ENCODE measurements at places on chromosomes 16 and 17. TPM values are rescaled to one million over a fixed set of nuclear protein-coding genes. Genes with fewer than 3 reads are reported as not detected.

DNA sequence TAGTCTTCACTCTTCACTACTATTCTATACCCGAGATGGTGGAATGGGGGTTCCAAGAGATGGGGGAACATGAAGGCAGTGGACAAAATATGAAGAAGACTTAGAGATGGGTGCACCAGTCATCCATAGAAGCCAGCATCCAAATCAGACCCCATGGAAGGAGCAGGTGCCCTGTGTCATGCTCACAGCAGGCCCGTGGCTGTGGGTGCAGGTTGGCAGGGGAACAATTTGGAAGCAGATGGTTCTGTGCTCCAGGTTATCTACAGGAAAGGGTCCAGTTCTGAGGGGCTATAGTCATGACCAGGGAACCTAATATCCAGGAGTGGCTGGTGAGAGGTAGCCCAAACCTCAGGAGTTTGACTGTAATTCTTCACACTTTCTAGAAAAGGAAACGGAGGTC is 9.6 kb upstream of the LPCAT2 start:
- peaks cover 2% of the 10 kb centered on the region for H3K27me3 ChIP-seq
- H3K4me3 ChIP-seq, result no peak overlapping the region
- H3K27ac ChIP-seq, result no peak overlapping the region
- peaks cover 17% of the 10 kb centered on the region for H3K4me1 ChIP-seq

DNA sequence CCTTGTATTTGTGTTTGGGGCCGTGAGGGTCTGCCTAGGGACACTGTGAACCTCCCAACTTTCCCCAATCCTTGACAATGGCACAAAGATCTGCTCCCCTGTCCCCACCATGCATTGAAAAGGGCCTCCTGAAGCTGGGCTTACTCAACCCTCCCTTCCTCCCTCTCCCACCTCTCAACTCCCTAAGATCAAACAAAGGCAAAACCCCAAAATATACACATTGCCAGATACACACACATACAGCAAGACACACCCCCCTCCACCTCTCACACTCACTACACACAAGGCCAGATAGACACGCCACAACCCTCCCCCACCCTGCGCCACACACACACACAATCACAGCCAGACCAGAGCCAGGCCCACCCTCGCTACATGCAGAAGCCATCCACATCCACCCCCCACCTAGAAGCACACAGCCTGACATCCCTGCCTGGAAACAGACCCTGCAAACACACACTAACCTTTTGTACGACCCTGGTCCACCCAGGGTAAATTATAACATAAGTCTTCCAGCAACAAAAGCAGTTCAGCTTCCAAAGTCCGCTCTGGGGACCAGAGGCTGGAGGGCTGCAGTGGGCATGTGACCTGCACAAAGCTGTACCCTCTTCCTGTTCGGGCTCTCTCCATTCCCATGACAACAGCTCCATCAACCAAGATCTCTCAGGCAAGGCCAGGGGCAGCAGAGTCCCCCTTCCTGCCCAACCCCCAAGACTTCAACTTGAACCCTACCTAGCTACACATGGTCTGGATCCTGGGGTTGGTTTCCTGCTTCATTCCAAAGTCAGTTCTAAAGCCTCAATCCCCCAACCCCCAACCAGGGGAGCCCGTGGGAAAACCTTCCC is 1.9 kb downstream of the PCGF2 start:
- H3K4me3 ChIP-seq, result peak overlapping the region; percentile 63
- peaks cover 42% of the 10 kb centered on the region for H3K4me1 ChIP-seq
- H3K27me3 ChIP-seq, result peaks cover 23% of the 10 kb centered on the region

- peaks cover 2% of the 10 kb centered on the region for H3K27me3 ChIP-seq
- peak overlapping the region; percentile 98 for H3K27ac ChIP-seq
- peak overlapping the region; percentile 72 for H3K4me3 ChIP-seq
- no peak for DNase-seq
Observed at GRCh38 chr17:57439651-57440050, 183.3 kb downstream of the MSI2 start.

- no peak overlapping the region for H3K27ac ChIP-seq
- no peaks in the 10 kb centered on the region for H3K36me3 ChIP-seq
- no peaks in the 10 kb centered on the region for H3K27me3 ChIP-seq
- no peak for DNase-seq
- no peak overlapping the region for H3K4me3 ChIP-seq
- no peaks in the 10 kb centered on the region for H3K4me1 ChIP-seq
Observed at GRCh38 chr17:15194859-15195277, 70.3 kb downstream of the PMP22 start.

DNA sequence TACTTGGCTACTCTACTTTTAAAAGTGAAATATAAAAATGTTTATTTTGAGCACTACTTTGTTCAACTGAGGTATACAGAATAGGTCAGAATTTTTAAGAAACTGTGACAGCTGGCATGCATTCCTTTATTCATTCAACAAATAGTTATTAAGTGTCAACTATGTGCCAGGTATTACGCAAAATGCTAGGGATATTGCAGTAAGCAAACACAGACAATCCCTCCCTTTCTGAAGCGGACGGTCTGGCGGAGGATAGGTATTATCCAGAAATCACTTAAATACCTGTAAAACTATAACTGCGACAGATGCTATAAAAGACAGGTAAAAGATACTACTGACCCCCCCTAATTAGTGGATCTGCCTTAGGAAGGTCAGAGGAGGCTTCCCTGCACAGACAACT is 26.1 kb downstream of the METTL16 start:
- no peak overlapping the region for H3K4me3 ChIP-seq
- H3K27me3 ChIP-seq, result no peaks in the 10 kb centered on the region
- no peak for DNase-seq
- H3K4me1 ChIP-seq, result peaks cover 7% of the 10 kb centered on the region

- H3K36me3 ChIP-seq, result no peaks in the 10 kb centered on the region
- no peaks in the 10 kb centered on the region for H3K27me3 ChIP-seq
- no peaks in the 10 kb centered on the region for H3K4me1 ChIP-seq
- H3K4me3 ChIP-seq, result no peak overlapping the region
- H3K27ac ChIP-seq, result no peak overlapping the region
- no peak for DNase-seq
Observed at GRCh38 chr16:10081201-10081940, 100.9 kb downstream of the GRIN2A start.

- no peaks in the 10 kb centered on the region for H3K4me1 ChIP-seq
- peaks cover 34% of the 10 kb centered on the region for H3K27me3 ChIP-seq
- H3K4me3 ChIP-seq, result no peak overlapping the region
- no peak for DNase-seq
- no peak overlapping the region for H3K27ac ChIP-seq
- H3K36me3 ChIP-seq, result no peaks in the 10 kb centered on the region
Observed at GRCh38 chr17:34614698-34615097, 35.3 kb downstream of the TMEM132E start.

DNA sequence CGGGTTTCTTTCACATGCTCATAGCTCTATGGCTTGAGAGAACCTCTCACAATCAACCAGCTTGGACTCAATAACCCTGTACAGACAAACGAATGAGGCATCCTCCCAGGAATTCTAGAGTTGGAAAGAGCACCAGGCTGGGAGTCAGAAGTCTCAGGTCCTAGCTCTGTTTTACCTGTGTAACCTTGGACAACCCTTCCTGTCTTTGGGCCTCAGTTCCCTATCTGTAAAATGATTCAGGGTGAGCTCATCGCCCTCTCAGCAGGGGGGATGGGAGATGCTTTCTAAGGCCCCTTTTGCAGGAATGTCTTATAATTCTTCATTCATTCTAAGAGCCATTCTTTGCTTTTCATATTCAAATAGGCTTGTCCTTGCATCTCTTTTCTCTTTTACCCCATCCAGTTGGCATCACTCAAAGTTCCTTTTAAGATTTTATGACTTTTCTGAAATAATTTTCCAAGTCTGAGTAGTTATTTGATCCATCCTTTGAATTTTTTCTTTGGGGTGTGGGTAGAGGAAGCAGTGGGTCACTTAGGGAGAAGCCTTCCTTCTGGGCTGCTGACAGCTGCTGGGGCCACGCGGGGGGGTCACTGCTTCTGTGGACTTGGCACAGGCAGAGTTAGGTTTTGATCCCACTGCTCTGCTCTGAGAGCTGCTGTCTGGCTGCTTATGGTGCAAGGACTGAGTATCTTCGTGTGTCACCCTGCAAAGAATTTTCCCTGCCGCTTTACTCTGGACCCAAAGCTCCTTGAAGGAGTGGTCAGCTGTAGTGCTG is 102.7 kb downstream of the UTP18 start:
- DNase-seq, result no peak
- peaks cover 14% of the 10 kb centered on the region for H3K4me1 ChIP-seq
- no peaks in the 10 kb centered on the region for H3K36me3 ChIP-seq

GRCh38 chr16:3580686-3581085 is 3.5 kb upstream of the NLRC3 start:
- H3K27me3 ChIP-seq, result no peaks in the 10 kb centered on the region
- DNase-seq, result no peak
- H3K36me3 ChIP-seq, result peaks cover 7% of the 10 kb centered on the region

GRCh38 chr16:55271945-55272513 is 52.0 kb upstream of the IRX6 start:
- no peaks in the 10 kb centered on the region for H3K36me3 ChIP-seq
- no peaks in the 10 kb centered on the region for H3K4me1 ChIP-seq
- no peak overlapping the region for H3K27ac ChIP-seq
- no peak for DNase-seq
- no peak overlapping the region for H3K4me3 ChIP-seq

- no peak for DNase-seq
- peaks cover 8% of the 10 kb centered on the region for H3K27me3 ChIP-seq
- H3K27ac ChIP-seq, result no peak overlapping the region
- H3K4me1 ChIP-seq, result no peaks in the 10 kb centered on the region
- no peaks in the 10 kb centered on the region for H3K36me3 ChIP-seq
- H3K4me3 ChIP-seq, result no peak overlapping the region
Observed at GRCh38 chr16:82715833-82716232, 89.1 kb downstream of the CDH13 start.

The KRTAP4-4 gene
- total RNA-seq, result not detected

DNA sequence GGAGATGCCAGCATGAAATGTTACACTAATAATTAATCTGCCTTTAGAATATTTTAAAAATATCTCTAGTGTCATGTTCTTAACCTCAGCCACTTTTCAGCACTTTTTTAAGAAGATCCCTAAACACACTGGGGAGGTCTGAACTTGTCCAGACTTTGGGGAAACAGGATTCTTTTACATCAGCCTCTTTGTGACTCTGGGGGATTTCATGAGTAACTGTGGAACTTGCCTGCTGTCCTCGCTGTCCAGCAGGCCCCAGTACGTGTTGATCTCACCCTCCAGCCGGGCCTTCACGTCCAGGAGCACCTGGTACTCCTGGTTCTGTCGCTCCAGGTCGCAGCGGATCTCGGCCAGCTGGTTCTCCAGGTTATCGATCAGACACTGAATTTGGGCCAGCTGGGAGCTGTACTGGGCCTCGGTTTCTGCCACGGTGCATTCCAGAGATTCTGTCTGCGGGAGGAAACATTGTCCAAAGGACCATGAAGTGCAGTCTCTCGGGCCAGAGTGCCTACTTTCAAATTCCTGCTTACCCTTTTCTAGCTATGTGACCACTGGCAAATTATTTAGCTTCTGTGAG is 5.5 kb downstream of the KRT40 start:
- no peak overlapping the region for H3K27ac ChIP-seq
- H3K4me1 ChIP-seq, result no peaks in the 10 kb centered on the region
- peaks cover 7% of the 10 kb centered on the region for H3K27me3 ChIP-seq
- H3K36me3 ChIP-seq, result no peaks in the 10 kb centered on the region
- no peak overlapping the region for H3K4me3 ChIP-seq

- H3K27ac ChIP-seq, result peak overlapping the region; percentile 18
- peaks cover 11% of the 10 kb centered on the region for H3K36me3 ChIP-seq
- H3K27me3 ChIP-seq, result no peaks in the 10 kb centered on the region
- H3K4me3 ChIP-seq, result no peak overlapping the region
- DNase-seq, result no peak
Observed at GRCh38 chr17:57523926-57524632, 221.0 kb downstream of the CCDC182 start.

DNA sequence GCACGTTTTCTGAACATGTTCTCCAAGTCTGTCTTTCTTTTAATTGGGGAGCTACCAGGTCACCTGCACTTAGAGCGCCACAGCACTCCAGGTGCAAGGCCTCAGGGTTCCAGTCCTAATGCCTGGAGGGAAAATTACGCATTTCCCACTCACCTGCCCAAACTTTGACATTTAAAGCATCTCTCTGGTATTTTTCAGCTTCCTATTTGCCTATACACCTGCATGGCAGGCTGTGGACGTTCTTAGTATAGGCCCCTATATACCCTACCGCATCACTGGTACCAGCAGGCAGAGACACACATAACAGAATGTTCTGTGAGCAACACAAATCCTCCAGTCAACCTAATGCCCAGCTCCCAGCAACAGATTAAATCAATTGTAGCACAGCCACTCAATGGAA is 213.3 kb downstream of the MRTFB start:
- H3K4me3 ChIP-seq, result no peak overlapping the region
- H3K27me3 ChIP-seq, result peaks cover 6% of the 10 kb centered on the region
- DNase-seq, result no peak
- peaks cover 2% of the 10 kb centered on the region for H3K36me3 ChIP-seq

- DNase-seq, result no peak
- no peak overlapping the region for H3K4me3 ChIP-seq
- peaks cover 5% of the 10 kb centered on the region for H3K27me3 ChIP-seq
- no peak overlapping the region for H3K27ac ChIP-seq
Observed at GRCh38 chr16:84414789-84415326, 46.5 kb downstream of the ATP2C2 start.

DNA sequence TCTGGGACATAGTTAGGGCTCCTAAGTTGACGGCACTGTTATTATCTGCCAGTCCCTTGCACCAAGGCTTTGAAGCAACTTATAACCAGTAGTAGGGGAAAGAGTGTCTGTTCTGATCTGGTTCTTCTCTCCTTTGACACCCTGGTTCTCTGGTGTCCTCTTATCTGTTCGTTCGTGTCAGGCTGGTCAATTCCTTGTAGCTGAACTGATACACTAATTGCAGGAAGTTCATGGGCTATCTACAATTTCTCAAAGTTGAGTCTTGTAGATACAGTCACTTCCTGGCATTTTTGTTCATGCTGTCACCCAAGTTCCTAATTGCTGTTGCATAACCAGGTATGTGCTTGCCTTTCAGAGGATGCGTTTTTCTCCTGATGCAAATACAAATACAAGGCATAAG is 17.3 kb upstream of the MYO1D start:
- DNase-seq, result no peak
- no peak overlapping the region for H3K27ac ChIP-seq
- peaks cover 23% of the 10 kb centered on the region for H3K27me3 ChIP-seq
- H3K4me3 ChIP-seq, result no peak overlapping the region
- no peaks in the 10 kb centered on the region for H3K36me3 ChIP-seq

The UBE2G1 gene
- 87.3 TPM for total RNA-seq

DNA sequence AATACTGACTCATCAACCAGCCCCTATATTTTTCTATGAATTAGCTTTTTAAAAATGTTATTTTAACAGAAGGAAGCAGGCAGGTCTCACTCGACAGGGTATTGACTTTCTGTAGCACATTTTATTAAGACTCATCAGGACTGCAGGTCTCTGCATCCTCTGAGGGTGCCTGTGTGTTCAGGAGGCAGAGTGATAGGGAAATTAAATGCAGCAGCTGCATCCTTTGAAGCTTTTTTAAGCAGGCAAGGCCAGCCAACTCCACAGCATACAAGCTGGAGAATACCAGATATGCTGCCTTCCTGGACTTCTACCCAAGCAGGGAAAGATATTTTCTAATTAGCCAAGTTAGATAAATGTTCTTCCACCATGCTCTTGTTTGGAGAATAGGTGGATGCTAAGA is 124.9 kb downstream of the WSCD1 start:
- peaks cover 2% of the 10 kb centered on the region for H3K36me3 ChIP-seq
- peaks cover 3% of the 10 kb centered on the region for H3K27me3 ChIP-seq
- DNase-seq, result no peak
- no peak overlapping the region for H3K4me3 ChIP-seq
- H3K27ac ChIP-seq, result no peak overlapping the region
